DMS53 (cell line): ENCODE measurements at places on chromosomes 11 and 22.

- no peak for DNase-seq
These were observed 95.3 kb upstream of the USP47 start for GRCh38 chr11:11746449-11746848.

GRCh38 chr11:128261011-128261421 is 326.3 kb downstream of the ETS1 start:
- peak; percentile 22 for DNase-seq

- DNase-seq, result peak; percentile 92
These were observed 60.9 kb downstream of the LRP5 start for GRCh38 chr11:68373189-68373814.

GRCh38 chr22:26610072-26610958 is 7.5 kb downstream of the CRYBB1 start:
- peak; percentile 4 for DNase-seq

- DNase-seq, result no peak
These were observed 141.0 kb downstream of the CRYBB2 start for GRCh38 chr22:25360411-25360810.

GRCh38 chr22:29190051-29190450 is 15.6 kb upstream of the EMID1 start:
- no peak for DNase-seq

DNA sequence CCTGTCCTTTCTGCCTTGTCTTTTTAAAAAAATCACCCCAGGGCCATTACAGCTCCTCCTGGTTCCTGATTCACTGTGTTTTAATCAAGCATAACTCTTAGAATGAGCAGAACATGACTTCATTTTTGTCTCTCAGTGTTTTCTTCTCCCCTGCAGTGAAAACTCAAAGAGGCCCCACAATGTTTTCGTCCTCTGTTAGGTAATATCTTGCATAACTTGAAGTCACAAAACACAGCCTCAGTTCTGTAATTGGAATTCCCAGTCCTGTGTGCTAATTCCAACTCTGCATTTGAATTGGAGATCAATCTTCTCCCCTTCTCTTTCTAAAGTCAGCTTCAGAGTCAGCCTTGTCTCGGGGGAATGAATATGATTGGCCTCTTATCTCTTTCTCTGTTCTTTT is 186.5 kb upstream of the NAV2 start:
- no peak for DNase-seq

DNA sequence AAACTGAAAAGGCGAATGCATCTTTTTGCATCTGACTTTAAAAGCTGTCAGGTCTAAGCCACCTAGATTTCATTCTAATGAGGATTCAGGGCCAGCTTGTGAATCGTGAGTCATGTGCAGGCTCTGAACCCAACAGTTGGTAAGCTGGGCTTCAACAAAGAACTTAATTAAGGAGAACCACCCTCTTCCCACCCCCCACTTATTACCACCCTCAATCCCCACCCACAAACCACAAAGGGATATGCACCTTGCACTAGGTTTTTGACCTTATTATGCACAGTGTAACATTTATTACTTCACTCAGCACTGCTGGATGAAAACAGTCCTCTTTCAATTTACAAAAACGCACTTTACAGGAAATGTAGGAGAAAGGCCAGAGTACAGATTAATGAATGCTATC is 94.1 kb upstream of the LIN7C start:
- DNase-seq, result no peak

DNA sequence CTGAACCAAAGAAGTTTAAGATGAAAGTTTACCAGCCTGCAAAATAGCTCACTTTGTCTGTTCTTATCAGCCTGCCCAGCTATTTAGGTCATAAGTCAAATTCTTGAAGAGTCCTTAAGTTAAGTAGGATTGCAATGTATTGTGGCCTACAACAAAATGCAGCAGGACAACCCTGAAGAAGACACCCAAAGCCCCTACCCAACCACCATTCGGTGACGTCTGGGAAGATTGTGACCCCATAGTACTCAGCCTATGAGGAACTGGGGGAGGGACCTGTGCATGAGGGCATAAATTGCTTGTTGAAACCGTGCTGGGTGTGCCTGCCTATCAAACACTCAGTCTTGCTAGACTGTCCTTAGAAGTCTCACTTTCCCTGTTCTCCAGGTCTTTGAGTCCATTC is 50.5 kb upstream of the FDX1 start:
- no peak for DNase-seq
